Forelimb muscle (tissue), 1 donor: ENCODE measurements at places on chromosomes 16 and 17.

DNA sequence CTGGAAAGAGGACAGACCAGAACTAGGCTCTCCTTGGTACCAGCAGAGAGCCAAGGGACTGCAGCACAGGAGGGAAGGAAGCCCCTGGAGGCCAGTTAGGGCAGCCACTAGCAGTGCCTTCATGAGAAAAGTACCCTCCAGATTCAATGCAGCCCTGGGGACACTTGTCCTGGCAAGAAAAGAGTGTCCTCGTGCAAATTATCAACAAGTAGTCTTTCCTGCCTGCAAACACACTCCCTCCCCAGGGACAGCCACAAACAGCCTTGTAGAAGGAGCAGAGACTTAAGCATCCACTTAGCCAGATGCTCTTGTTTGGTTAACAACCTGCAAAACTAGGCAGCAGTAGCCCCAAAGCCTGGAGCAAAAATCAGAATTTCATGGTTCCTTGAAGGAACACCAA, 24.3 kb downstream of the CENPV start:
- DNase-seq: no peak

GRCh38 chr17:3207367-3207766, at the start of gene OR1A1:
TSS of gene OR1A1 (plus strand) at chr17:3207667. CDS start at chr17:3215621, 7,954 bp downstream.
- no peak for DNase-seq

- no peak for DNase-seq
Measured at GRCh38 chr17:78748048-78748729, 33.9 kb downstream of the CYTH1 start.

- DNase-seq: no peak
Measured at GRCh38 chr17:35498448-35499178, 38.9 kb downstream of the SLFN12L start.

DNA sequence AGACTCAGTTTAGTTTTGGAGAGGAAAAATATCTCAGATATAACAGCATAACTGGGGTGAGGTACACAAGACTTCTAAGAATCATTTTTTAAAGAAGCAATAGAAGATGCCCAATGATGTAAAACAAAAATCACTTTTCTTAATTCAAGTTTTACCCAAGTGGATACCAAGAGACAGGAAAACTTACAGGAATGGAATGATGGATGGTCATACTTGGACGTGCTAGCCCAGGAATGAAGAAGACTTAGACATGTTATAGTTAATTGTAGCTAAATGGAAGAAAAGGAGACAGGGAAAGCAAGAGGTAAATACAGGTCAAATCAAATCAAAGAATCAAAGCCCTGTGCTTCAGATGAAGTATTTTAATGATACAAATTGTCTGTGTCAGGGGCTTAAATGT, 312.7 kb upstream of the KCNJ16 start:
- DNase-seq: no peak

- no peak for DNase-seq
Measured at GRCh38 chr16:23734176-23734893, 20.5 kb upstream of the CHP2 start.

DNA sequence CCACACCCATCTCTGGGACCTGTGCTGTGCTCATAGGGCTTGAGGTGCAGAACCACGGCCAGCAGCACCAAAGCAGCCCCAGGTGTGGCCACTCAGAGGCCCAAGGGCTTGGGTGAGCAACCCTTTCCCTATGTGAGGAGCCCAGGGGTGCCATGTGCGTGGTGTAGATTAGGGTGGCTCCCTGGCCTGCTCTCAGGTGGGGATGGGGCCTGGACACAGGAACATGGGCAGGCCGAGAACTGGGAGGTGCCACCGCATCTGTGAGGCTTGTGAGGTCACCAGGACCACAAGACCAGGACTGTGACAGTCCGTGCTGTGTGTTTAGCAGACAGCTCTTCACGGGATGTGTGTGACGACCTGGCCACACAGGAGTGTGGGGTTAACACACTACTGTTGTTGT, 103.5 kb upstream of the ZNF750 start:
- no peak for DNase-seq

DNA sequence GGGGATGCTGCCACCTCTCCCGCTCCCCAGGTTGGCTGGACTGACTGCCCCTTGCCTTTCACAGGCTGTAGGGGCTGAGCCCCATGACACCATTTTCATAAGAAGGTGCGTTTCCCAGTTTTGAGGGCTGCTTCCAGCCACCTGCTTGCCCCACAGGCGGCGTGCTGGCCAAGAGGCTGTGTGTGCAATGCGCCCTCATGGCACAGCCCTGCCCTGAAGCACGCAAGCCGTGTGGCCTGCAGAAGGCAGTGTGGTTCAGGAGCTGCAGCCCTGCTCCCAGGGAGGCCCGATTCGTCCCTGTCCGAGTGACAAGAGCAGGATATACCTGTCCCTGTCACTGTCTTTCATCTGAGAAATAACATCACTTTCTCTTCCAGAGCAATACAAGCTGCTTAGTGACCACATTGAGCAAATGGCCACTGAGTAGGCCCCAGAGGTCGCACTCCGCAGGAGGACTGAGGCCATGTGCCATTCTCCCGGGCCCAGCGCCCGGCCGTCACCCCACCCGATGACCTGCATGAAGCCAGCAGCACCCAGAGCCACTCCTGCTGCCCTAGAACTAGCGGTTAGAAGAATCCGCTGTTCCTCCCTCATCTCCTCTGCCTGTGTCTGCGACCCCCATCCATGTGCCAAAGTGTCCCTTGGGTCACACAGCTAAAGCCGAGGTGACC, 24.2 kb downstream of the CIBAR2 start:
- no peak for DNase-seq

DNA sequence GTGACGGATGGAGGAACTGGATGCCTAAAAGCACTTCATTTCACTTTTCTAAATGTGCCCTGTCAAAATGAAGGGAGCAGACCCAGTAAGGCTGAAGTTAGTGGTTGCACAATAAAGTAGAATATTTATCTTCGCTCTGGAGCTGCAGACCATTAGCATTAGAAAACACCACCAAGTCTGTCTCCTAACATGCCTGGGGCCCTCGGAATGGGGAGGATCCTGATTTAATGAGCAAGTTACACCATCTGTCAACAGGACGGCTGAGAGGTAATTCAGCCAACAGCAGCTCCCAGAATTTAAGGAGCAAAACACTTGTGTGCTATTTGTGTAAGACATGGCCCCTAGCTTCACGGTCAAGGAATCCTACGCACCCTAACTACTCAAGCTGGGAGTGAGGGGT, 22.3 kb downstream of the CA10 start:
- no peak for DNase-seq

DNA sequence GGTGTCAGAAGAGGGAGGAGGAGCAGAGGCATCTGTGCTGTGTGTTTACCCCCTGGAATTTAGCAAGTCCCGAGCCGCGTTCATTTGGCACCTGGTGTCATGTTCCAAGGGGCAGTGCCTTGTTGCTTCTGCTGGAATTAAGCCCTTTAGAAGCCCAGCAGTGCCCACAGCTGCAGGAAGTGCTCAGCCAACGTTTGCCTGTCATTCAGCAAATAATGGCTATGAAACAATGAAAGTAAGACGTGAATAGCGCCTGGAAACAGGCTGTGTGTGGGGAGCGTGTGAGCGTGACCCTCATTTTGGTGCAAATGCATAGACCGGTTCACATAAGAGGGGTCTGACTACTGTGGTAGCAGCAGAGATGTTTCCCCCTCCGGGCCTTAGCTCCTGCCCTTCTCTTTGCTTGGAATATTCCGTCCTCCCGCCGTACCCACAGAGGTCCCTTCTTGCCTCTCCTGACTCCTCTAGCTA, 5.8 kb upstream of the ATP2C2 start:
- no peak for DNase-seq

- DNase-seq: no peak
Measured at GRCh38 chr16:88686062-88686438, 257 bp downstream of the SNAI3 start.

GRCh38 chr17:83080858-83081683, 1.7 kb downstream of the METRNL start:
- no peak for DNase-seq

- no peak for DNase-seq
Measured at GRCh38 chr16:30659507-30660423, 1.5 kb downstream of the FBRS start.

- DNase-seq: no peak
Measured at GRCh38 chr17:33925649-33926048, 329.4 kb upstream of the CCL2 start.

GRCh38 chr17:79205688-79206205, 131.1 kb downstream of the ENGASE start:
- DNase-seq: no peak

DNA sequence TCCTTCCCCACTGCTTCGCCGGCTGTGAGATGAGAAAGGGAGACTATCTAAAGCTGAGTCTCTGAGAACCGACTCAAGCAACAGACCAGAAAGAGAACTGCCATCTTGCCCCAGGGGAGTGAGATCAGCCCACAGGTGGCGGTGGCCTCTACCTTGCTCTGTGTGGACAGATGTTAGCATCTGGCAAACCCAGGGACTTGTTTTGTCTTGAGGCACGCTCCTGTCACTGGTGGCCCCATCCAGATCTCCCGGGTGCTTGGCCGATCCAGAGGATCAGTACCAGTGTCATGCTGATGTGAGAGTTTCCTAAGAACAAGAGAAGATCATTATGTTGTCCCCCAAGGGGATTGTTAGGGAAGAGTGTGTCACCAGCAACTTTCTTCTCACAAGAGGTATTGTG, 101.4 kb downstream of the CACNG3 start:
- DNase-seq: no peak

DNA sequence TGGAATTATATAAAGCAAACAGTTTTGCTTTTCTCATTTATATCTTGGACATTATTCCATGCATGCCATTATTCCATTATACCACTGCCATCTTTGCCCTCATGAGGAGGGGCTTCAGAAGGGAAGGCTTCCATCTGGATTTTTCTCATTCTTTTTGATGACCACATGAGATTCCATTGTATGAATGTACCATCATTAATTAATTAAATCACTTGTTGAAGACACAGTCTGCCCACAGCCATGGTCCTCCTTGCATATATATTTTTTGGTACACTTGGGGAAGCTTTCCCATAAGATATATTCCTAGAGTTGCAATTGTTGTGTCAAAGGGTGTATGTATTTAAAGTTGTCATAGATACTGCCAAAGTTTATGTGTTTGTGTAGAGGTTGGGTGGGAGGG, 7.1 kb downstream of the ARL4D start:
- no peak for DNase-seq

GRCh38 chr17:39757931-39758873, 20.5 kb downstream of the GRB7 start:
- DNase-seq: no peak
